ENCODE measurements at places on chromosomes 16 and 17. TPM values are rescaled to one million over a fixed set of nuclear protein-coding genes. Genes with fewer than 3 reads are reported as not detected.

DNA sequence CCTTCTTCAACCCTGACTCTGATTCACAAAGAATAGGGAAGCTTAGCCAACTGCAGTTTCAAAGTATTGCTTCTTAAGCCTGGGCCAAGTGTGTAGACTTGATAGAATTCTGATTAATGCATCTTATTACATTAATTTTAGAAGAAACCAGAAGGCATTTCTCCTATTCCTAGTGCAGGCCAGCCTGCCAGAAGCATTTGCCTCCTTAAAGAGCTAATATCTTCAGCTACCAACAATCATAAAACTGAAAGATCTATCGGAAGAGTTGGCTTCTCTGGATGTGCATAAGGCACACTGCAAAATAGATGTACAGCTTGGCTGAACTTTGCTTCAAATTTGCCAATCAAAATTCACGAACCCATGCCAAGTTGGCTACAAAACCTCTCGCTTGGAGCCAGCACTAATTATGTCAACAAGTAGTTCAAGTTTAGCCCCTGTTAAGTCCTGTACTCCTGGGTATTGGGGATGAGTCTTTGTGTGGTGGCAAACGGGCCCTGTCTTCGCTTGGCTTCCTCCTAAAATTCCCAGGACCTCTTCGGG lies 717.8 kb downstream of the WWOX start:
- no peak for DNase-seq

CRK gene
- total RNA-seq, result 40.0 TPM

DNA sequence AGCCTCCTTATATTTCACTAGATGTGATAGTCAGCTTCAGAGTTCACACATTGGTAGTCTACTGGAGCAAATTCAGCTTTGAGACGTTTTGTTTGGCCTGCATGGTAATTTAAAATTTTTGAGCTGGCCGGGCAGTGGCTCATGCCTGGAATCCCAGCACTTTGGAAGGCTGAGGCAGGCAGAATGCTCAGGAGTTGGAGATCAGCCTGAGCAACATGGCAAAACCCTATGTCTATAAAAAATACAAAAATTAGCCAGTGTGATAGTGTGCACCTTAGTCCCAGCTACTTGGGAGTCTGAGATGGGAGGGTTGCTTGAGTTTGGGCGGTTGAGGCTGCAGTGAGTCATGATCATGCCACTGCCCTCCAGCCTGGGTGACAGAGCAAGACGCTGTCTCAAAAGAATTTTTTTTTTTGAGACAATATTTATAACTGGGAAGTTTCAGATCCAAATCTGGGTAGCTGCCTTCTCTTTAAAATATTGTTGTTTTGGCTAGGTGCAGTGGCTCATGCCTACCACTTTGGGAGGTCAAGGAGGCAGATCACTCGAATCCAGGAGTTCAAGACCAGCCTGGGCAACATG lies 4.8 kb upstream of the BLMH start:
- DNase-seq, result no peak

DNA sequence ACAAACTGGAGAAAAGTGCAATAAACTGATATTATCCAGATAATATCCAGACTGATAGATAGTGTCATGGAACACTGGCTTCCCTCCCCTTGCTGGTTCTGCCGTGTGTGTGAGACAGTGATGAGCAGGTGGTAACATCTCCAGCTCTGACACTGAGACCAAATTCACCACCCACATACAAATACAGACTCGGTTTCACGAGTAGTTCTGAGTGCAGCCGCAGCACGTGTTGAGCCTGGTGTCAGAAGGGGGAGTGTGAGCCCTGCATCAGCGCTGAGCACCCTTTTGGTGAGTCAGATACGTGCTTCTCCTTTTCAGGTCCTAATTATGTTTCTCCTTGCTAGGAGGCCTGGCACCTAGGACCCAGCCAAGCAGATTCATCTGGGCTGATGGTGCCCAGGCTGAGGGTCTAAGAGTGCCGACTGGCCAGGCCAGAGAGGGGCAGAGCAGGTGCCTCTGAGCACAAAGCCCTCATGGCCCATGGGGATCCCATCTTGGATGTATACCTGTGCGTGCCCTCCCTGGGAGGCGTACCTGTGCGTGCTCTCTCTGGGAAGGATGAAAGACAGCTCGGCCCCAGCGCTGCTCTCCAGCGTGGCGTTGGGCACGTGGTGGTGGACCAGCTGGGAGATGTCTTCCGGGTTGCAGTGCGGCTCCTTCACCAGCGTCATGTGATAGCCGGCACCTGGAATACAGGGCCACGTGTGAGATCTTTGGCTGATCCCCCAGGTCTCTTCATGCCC lies 27.3 kb upstream of the RNPS1 start:
- no peak for DNase-seq

OMG gene
- total RNA-seq, result not detected

DNA sequence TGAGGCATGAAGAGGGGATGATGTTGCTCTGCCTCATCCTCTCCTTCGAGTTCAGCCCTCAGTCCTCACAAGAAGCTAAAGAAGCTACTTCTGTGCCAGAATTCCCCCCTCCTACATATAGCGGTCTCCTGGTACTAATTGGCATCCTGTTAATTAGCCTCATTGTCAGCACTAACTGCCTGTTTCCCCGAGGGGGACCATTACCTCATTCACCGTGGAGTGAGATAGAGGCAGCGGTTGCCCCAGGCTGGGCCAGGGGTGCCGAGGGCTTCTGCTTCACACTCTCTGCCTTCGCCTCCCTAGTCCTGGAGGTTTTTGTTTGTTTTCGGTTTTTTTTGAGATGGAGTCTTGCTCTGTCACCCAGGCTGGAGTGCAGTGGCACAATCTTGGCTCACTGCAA lies 5.7 kb upstream of the MINK1 start:
- no peak for DNase-seq

NR1D1 gene
- 36.4 TPM for total RNA-seq

- no peak for DNase-seq
These were observed 10.2 kb upstream of the SEC14L1 start for GRCh38 chr17:77130525-77130924.

SPNS3 gene
- total RNA-seq, result 2.1 TPM

GRCh38 chr16:78242239-78242630 lies 142.8 kb downstream of the WWOX start:
- no peak for DNase-seq

- DNase-seq, result no peak
These were observed at the start of gene NRN1L for GRCh38 chr16:67884684-67885083. NRN1L (plus strand) TSS chr16:67884885; CDS start chr16:67884904, 19 bp downstream.

DNA sequence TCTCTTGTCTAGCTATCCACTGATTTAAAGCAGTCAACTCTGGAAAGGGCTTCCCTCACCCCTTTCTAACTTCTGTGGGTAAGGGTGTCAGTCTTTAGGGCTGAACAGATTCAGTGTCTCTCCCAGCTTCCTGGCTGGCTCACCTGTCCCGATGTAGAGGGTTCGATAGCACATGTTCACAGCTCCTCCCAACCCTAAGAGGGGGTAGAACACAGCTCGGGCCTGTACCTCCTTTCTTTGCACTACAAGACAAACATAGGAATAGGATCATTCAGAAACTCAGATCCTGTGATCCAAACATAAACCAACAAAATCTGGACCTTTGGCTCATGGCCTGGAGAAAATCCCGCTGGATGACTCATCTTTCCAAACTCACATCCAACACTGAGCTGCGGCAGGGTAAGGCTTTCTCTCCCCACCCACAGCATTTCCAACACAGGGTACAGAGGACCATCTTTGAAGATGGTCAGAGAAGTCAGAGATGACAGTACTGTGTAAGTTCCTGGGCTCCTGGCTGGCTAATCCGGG lies 5.8 kb upstream of the DHRS13 start:
- DNase-seq, result no peak

DNA sequence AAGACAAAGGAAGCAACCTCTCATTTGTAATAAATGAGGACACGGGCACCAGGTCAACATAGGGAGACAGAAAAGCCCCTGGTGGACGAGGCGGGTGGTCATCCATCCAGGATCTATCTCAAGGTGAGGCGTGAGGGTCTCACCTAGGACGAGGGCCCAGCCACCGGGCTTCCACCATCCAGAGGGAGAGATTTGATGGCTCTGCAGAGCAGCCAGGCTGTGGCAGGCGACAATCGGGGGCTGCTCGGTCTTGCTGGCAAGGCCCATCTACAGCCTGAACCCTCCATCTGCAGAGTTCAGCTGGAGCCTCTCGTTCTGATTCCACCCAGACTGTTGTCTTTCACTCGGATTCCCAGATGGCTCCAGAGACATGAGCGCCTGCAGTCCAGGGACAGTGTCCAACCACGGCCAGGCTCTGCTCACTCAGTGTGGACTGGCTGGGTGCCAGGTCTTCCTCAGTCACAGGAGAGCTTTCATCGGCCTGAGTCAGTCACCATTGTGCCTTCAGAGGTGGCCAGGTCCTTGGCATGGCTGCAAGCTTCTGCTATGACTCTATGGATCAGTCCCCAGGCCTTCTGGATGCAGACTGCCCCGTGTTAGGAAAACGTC lies 5.9 kb downstream of the LITAFD start:
- DNase-seq, result no peak

MRPL28 gene
- total RNA-seq, result 115 TPM

- DNase-seq, result no peak
These were observed 1.5 kb downstream of the LIMD2 start for GRCh38 chr17:63698381-63698885.

DNA sequence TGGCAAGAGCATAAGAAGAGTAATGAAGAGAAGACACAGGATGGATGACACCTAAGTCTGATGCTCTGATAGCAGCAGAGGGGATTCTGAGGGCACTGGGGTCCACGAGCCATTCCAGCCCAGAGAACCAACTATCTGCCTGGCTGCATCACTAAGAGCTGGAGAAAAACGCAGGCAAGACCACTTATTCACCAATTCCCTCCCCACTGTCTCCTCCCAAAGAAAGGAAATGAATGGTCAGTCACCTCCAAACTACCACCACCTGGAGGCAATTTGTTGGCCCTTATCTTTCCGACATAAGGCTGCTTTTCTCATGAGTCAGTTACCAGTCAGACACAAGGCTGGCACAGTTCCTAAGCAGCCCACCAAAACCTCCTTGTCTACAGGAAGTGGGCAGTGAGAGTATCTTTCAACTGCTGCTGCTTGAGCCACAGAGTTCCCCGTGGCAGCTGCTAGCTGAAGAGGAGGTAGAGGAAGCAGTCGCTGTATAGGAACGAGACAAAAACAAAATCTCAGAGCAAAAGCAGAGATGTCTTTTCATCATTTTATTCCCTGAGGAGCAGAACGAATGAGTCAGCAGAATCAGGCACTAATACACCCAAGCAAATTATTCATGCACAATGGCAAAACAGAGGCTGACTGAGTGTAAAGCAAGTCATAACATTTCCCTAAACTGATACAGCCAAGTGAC lies 111.1 kb downstream of the SMG6 start:
- DNase-seq, result peak; percentile 39

GRCh38 chr17:39195568-39196160 lies 1.8 kb downstream of the CACNB1 start:
- DNase-seq, result no peak

PPM1E gene
- total RNA-seq, result 0.09 TPM
